ENCODE measurements at places on chromosomes 13 and 19. TPM values are rescaled to one million over a fixed set of nuclear protein-coding genes. Genes with fewer than 3 reads are reported as not detected.

The PNMA8B gene
- 0.22 TPM for total RNA-seq

The ZNF586 gene
- total RNA-seq, result 29.0 TPM

The FAM187B gene
- total RNA-seq, result not detected

The ATP7B gene
- 0.51 TPM for total RNA-seq

The COL4A1 gene
- not detected for total RNA-seq

All from activated naive CD8-positive, alpha-beta T cell treated with anti-CD3 and anti-CD28 coated beads, Interleukin-2, amount 10 ng/mL, durations not matched to agents 7 days and 5 days (primary cell).